ENCODE measurements at places on chromosomes 2 and 18.
A peak's percentile ranks its signal among the peaks of the same experiment; 100 is the strongest.

DNA sequence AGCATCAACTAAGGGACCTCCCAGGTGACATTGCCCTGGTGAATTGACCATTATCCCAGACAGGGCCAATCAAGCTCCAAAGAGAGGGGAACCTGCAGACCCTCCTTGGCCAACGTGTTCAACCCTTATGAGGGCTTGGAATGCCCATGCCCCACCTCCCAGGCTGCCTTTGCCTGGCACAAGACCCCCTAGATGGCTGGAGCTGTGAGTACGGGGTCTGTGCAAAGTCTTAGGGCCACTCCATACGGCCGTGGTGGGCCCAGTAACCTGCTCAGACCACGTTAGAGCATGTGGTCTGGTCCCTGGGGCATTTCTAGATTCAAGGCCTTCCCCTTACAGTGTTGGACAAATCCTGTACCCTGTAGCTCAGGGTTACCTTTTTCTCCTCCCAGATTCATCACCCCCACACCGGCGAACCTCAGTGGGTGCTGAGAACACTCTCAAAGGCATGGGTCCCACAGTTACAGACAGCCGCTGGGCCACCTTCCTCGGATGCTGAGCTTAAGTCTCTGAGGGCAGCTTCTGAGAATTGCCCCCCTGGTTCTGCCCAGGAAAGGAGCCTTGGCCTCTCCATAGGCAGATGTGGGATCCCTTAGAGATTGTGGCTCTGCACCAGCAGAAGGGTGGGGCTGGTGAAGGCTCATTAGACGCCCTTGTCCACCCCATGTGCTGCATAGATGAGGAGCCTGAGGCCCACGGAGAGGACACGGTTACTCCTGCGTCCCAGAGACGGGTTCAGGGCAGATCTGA is 18.3 kb upstream of the KCNK3 start:
- no peak overlapping the region for H3K4me3 ChIP-seq
- no peak for DNase-seq
- H3K27me3 ChIP-seq, result peaks cover 33% of the 10 kb centered on the region
- no peak overlapping the region for H3K27ac ChIP-seq

DNA sequence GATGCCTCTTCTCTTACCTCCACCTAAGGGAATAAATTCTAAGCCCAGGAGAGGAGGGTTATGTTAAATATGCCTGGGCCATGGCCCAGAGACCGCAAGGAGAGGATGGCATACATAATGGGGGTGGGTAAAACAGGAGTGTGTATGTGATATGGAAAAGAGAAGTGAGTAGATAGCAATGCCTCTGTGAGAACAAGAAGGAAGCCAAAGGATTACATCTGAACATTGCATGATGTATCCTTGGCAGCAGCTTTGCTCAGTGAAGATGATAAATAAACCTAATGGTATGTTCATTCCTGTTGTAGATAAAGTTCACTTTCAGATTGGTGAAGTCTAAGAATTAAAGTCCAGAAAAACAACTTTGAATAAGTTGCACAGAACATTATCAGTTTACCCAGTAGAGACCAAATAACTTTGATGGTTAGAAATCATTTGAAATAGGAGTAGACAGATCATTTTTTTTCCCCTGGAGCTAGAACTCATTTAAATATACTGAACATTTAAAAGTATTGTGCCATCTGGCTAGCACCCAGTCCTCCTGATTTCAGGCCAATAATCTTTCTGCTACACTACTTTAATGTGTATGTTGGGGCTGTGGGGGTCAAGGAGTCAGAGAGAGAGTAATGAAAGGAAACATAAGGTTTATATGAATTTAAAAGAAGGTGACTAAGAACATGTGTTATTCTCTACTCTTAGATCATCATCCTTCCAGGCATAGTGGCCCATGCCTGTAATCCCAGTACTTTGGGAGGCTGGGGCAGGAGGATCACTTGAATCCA is 231.7 kb downstream of the PARD3B start:
- H3K4me1 ChIP-seq, result no peaks in the 10 kb centered on the region
- H3K4me3 ChIP-seq, result no peak overlapping the region
- H3K27me3 ChIP-seq, result no peaks in the 10 kb centered on the region
- no peaks in the 10 kb centered on the region for H3K36me3 ChIP-seq

DNA sequence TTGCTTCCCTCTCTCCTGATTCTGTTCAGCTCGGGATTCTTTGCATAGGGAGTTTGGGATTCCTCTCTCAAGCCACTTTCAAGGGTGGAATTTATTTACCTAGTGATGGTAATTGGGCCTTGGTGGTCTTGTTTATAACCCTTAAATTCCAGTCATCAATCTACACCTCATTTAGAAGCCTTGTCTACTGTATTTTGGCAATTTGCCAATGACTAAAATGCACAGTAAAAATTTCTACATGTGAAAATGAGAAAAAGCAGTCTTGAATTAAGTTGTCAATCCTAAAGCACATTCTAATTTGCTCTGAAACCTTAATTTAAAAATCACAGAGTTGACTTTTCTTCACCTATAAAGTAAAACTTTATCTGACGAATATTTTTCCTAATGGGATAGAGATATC is 749.2 kb upstream of the CRIM1 start:
- no peak overlapping the region for H3K4me3 ChIP-seq
- no peak for DNase-seq
- no peaks in the 10 kb centered on the region for H3K27me3 ChIP-seq

DNA sequence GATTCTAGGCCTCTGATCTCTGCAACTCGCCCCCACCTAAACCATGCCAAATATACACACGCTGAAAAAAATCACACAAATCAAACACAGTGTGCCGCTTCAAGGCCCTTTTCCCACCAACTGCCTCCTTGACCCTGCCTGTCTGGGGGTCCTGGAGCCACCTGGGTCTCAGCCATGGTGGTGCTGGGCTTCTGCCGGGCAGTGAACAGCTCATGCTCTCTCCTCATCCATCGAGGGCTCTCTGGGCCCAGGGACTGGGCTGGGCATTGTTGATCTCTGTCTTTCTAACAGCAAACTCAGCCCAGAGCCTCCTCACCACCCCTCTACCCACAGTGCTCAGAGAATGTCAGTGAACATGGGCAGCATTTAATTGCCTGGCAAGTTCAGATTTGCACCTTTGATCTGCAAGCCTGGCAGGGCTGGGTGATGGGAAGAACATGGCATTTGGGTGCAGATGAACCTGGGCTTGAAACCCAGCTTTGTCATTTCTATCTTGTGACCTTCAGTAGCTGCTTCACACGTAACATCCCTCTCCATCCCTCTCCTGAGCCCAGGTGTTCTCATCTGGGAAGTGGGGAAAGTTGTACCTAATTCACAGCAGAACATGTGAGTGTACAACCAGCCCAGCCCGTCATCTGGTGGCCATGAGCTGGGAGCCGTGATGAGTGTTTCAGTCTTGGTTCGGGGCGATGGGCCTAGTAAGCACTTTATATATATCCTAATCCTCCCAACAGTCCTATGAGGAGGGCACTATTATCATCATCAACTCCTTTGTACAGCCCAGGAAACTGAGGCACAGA is 46.1 kb downstream of the SDC1 start:
- no peak for DNase-seq
- H3K27ac ChIP-seq, result no peak overlapping the region
- H3K27me3 ChIP-seq, result no peaks in the 10 kb centered on the region
- H3K4me1 ChIP-seq, result no peaks in the 10 kb centered on the region
- no peaks in the 10 kb centered on the region for H3K36me3 ChIP-seq
- H3K4me3 ChIP-seq, result no peak overlapping the region

DNA sequence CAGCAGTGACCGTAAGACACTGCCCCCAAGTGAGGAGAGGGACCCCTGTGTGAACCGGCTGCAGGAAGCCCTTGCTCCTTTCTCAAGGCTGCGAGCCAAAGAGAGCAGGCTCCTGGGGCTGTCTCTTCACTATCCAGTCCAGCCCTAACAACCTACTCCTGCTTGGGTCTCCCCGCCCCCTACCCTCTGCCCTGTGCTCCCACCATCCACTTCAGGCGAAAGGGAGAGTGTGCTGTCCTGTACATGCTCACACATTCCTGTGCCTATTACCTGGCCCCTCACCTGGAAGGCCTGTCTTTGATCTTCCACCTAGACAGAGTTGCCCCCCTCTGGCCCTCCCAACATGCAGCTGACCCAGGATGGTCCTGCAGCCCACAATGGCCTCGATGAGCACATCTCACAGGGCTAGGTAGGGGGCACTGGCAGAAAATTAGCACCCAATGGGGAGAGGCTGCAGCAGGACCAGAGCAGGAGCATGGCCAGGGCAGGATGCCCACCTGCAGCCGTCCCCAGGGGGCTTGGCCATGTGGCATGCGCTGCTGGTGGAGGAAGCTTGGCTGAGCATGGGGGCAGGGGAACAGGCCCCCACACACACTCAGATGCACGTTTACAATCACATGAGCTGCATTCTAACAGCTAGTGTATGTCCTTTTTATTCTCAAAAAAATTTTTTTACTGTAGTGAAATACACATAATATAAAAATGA is 93.5 kb downstream of the POLR1A start:
- DNase-seq, result no peak
- H3K27me3 ChIP-seq, result peaks cover under 1% of the 10 kb centered on the region
- no peak overlapping the region for H3K4me3 ChIP-seq
- peaks cover 4% of the 10 kb centered on the region for H3K36me3 ChIP-seq
- no peak overlapping the region for H3K27ac ChIP-seq

GRCh38 chr2:201345625-201346213 is 11.4 kb downstream of the FLACC1 start:
- no peak overlapping the region for H3K4me3 ChIP-seq
- no peaks in the 10 kb centered on the region for H3K4me1 ChIP-seq
- H3K36me3 ChIP-seq, result peaks cover 6% of the 10 kb centered on the region
- H3K27me3 ChIP-seq, result no peaks in the 10 kb centered on the region
- no peak overlapping the region for H3K27ac ChIP-seq

DNA sequence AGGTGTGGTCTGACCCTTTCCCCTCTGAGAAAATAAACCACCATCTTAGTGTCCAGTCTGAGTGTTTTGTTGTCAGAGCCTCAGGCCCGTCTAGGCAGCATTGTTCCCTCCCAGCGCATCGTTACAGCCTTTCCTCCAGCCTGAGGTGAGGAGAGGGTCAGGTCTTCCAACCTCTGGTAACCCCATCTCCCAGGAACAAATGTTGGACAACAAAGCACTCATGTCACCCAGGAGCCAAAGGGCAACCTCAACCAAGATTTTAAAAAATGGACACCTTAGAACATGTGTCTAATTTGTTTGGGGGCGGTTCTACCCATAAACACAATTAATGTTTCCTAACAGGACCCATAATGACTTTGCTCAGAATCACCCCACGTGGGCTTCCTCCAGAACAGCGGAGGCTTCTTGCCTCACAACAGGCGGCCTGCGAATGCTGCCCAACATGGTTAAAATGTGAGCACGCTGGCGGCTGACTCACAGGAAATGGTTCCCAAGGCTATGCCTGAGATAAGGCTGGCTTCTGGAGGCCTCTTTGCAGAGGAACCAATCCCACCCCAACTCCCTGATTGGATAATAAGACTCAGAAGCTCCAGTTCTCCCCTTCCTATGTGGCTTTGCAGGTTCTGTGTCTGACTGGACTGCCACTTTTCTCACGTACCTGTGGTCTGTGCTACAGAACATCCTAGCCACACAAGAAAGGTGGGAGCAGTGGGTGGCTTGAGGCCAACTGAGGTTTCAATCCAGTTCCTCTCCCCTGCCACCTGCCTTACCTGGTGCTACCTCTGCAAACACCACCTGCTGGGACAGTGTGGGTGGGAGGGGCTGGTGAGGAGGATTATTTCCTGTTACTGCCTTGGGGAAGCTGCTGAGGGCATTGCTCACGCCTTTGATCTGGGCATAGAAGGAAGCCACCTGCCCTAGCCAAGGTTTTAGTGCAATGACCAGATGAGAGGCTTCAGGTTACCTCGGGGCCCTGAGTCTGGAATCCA is 108.8 kb downstream of the B3GNT2 start:
- peak; percentile 66 for DNase-seq
- no peaks in the 10 kb centered on the region for H3K36me3 ChIP-seq
- peak overlapping the region; percentile 90 for H3K27ac ChIP-seq
- peaks cover 87% of the 10 kb centered on the region for H3K4me1 ChIP-seq
- no peaks in the 10 kb centered on the region for H3K27me3 ChIP-seq

DNA sequence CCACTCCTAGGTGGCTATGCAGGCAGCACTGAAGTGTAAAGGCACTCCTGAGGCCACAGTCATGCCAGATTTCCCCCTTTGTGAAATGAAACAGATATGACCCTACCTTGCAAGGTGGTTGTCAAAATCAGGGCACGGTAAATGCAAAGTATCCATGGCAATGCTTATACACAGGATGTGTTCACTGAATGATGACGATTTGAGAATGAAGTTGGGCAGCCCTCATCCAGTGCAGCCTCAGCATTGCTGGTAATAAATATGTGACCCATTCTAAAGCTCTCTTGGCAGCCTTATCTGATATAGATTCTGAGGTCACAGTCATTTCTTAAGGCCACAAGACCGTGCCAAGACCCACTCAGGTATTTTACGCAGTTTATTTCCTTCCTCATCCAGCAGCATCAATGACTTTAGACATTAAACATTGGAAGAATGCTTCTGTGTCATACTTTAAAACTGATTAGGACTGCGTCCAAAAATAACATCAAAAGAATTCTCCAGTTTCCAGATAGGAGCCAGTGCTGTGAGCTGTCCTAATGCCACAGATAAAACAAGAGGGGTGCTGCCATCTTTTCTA is 125.5 kb upstream of the SERTAD2 start:
- H3K4me1 ChIP-seq, result no peaks in the 10 kb centered on the region
- H3K4me3 ChIP-seq, result no peak overlapping the region
- H3K27me3 ChIP-seq, result no peaks in the 10 kb centered on the region
- H3K36me3 ChIP-seq, result peaks cover 4% of the 10 kb centered on the region

DNA sequence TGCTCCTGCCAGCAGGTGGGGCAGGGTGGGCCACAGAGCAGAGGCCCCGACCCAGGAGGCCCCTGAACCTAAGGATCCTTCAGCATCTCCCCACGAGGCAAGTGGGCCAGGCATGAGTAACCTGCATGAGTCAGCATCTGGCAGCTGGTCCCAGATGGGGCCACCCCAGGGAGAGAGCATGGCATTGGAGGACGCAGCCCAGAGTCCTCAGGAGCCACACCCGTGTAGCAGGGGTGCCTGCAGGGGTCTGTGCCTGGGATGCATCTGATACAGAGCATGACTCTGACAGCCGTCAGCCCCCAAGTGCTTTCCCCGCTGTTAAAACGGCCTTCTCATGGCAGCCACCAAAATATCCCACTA is 185.6 kb upstream of the SALL3 start:
- no peak for DNase-seq
- H3K27me3 ChIP-seq, result no peaks in the 10 kb centered on the region
- no peaks in the 10 kb centered on the region for H3K4me1 ChIP-seq
- H3K4me3 ChIP-seq, result no peak overlapping the region
- H3K27ac ChIP-seq, result no peak overlapping the region

- H3K4me1 ChIP-seq, result no peaks in the 10 kb centered on the region
- no peak for DNase-seq
- no peak overlapping the region for H3K27ac ChIP-seq
- H3K4me3 ChIP-seq, result no peak overlapping the region
- H3K36me3 ChIP-seq, result no peaks in the 10 kb centered on the region
These were observed 68.2 kb downstream of the PDE1A start for GRCh38 chr2:182358601-182359000.

DNA sequence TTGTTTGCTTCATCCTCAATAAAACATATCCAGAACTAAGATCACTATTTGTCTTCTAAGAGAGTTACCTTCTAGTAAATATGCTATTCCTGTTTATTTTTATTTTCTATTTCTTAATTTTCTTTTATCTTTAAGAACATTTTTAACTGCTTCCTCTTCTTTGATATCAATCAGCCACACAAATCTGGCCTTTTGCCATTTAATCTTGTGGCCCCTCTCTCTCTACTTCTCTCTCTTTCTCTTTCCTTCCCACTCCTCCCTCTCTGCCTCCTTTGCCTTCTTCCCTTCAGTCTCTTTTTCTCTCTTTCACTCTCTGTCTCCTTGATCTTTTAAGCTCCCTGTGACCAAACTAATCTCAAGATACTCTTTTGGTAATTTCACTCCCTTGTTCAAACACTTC is 108.4 kb downstream of the GRB14 start:
- no peak overlapping the region for H3K27ac ChIP-seq
- no peaks in the 10 kb centered on the region for H3K36me3 ChIP-seq
- H3K27me3 ChIP-seq, result no peaks in the 10 kb centered on the region
- DNase-seq, result no peak
- H3K4me3 ChIP-seq, result no peak overlapping the region

All from activated T-cell treated with anti-CD3 and anti-CD28 coated beads, Interleukin-2, amount 50 U/mL, for 72 hours (primary cell).